Femur (tissue), 1 donor: ENCODE measurements at places on chromosomes 1 and 21.

- no peak for DNase-seq
These were observed 5.1 kb downstream of the AGRN start for GRCh38 chr1:1024771-1025699.

GRCh38 chr1:158354255-158354654 lies 561 bp downstream of the CD1E start:
- DNase-seq = no peak

DNA sequence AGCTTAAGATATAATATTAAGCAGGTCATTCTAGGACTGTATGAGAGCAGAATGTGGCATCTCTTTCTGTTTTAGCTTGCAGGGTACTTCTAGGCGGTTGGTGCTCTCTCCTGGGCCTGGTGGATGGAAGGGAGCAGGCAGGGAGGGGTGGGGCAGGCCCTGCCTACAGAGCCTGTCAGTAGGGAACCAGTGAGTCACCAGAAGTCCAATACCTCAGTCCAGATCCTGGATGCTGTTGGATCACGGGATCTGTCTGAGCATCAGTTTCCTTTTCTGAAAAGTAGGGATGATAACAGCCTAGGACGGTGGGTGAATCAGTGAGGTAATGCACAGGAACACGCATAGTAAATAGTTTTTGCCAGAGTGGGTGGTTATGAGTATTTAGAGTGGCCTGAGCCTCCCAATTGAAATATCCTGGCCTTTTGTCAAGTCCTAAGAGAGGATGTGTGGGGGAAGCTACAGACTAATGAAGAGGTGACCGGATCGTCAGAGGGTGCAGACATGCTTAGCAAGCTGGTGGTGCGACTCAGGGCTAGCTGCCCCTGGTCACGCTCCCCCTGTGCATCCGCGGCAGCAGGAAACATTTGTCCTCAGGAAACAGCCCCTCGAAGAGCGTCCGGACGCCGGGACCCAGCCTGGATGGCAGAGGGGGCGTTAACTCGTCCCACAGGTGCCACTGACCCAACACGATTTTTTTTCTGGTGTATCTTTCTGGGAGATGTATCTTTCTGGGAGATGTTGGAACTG lies 23.9 kb downstream of the NAV1 start:
- DNase-seq = no peak

GRCh38 chr21:23247334-23247733 lies 2249.1 kb downstream of the NCAM2 start:
- DNase-seq = no peak

- DNase-seq = peak; percentile 8
These were observed 29.3 kb upstream of the ACTRT2 start for GRCh38 chr1:2991753-2992495.
